ENCODE measurements at places on chromosomes 1 and 21. TPM values are rescaled to one million over a fixed set of nuclear protein-coding genes. Genes with fewer than 3 reads are reported as not detected.

DNA sequence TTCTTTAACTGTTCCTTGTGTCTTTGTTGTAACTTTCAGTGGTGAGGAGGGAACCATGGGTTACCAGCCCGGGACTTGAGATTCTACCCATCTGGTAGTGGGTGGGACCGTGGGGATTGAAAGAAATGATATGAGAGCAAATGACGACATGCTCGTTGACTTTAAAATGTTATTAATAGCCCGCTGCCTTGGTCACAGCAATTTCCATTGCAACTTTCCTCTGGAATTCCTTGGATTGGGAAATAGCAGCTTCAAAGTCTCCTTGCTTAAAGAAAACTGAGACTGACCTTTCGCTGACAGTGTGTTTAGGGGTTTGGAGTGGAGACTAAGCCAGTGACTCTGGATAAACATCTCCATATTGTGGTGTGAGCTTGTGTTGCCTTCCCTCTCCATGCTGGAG lies 44.2 kb upstream of the MARK1 start:
- peak; percentile 60 for DNase-seq

- no peak for DNase-seq
Observed at GRCh38 chr1:230230948-230231773, 164.1 kb downstream of the GALNT2 start.

- DNase-seq: no peak
Observed at GRCh38 chr1:19066248-19066873, 109.9 kb upstream of the IFFO2 start.

- DNase-seq: no peak
Observed at GRCh38 chr1:111948209-111949171, 41.0 kb downstream of the KCND3 start.

Gene SMIM1
- 66.0 TPM for polyA plus RNA-seq
